ENCODE measurements at places on chromosomes 12 and 14.

- DNase-seq, result no peak
Observed at GRCh38 chr12:53939141-53940108, 794 bp downstream of the HOXC13 start.

DNA sequence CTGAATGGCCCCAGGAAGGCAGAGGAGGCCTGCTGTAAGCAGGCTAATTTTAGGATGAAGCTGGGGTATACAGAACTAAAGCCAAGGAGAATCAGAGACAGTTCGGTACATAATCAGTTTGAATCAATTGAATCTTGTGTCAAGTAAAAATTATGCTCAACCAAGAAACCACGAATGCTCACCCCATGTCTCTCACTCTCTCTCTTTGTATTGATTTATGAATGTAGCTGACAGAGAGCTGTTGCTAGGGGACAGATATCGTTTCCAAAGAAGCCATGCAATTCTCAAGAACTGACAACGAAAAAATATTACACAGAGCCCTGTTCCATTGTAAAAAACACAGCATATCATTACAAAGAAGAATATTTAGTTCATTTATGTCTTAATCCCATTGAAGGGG, 151.1 kb upstream of the PKP2 start:
- no peak for DNase-seq

DNA sequence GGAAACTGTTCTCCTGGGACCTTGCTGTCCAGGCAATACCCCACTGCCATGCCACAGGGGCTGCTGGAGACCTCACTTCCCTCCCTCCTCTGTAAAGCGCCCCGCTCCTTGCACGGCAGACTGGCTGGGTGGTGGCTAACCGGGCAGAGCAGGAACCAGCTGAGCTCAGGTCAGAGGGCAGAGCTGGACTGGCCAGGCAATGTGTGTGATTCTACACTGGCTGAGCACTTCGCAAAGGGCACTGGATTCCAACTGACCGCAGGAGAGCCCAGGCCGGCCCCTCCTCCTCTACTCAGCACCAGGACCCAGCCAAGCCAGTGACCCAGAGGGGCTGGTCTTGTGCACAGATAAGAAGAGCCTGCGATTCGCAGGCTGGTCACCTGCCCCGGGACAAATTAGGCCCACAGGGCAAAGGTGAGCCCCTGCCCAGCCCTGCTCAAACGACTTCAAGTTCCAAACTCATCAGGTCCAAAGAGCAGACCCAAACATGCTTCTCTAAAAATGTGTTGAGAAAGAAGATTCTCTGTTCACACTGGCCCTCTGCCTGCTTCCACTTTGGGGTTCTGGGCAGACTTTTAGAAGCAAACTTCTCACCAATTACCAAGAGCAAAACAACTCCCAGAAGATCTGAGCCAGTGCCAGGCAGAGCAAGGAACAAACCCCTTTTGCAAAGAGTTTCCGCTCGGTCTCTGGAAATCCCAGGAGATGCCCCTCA, 54.9 kb upstream of the DIO3 start:
- no peak for DNase-seq

DNA sequence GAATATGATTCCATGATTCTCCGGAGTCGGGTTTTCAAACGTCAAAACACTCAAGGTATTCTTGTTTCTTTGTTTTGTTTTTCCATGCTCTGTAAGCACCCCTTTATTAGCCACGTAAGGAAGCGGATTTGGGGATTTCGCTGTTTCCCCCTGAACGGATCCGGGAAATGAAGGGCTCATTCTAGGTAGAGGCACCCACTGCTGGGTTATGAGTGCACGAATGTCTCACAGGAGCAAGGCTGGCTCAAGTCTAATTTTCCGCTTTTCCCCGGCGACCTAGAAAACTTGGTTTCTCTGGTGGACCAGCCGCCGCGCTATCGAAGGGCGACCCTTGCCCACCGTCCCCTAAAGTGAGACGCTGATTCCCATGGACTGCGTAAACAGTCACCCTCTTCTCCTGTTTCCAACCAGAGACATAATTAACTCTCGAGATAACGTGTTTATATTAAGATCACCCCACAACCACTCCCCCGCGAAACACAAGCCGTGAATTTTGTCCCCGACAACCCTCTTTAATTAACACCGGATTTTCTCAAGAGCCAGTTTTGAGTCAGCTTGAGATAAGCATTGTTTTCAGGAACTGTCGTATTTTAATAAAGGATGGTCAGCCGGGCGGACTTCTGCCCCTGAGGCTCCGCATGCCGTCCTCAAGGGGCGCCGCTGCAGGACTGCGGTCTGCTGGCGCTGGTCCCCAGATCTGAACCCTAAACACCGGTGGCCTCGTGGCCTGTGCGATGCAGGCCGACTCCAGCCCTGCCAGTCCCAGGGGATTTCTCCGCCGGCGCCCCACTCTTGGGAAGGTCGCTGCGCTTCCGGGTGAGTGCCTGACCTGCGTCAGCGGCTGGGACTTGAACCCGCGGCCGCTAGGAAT, 515 bp upstream of the ABCC9 start:
- DNase-seq, result no peak

DNA sequence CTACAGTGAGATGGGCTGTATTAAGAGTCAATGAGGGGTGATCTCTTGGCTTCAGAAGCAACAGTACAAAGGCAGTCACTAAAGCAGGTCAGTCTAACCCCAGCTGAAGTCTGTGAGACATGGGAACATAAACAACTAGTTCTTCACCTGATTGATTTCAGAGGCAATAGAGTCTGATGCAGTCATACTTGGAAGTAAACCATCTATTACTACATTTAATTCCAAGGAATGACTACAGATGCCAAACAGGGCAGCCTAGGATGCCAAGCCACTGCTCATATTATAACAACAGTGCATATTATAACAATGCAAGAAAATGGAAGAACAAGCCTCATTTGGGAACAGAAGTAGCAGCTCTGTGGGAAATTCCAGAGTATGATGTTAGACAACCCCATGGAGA, 35.8 kb downstream of the GRIN2B start:
- no peak for DNase-seq

- DNase-seq, result no peak
Observed at GRCh38 chr14:70724944-70725343, 83.2 kb downstream of the TTC9 start.

DNA sequence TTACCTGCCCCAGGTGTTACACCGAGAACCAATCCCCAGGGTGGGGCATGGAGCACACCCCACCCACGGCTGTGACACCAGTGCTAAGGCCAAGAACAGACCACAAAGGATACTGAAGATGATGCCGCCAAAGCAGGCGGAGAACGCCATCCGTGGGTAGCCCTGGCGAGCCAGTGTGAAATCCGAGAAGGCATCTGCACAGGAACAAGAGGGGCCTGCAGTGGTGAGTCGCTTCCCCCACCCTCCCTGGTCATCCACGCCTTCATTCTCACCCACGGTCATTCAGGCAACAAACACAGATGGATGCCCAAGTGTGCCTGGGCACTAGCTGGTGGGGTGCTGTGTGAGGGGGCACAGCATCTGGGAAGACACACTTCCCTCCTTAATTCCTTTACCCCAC, 28.5 kb downstream of the SLC8B1 start:
- no peak for DNase-seq

DNA sequence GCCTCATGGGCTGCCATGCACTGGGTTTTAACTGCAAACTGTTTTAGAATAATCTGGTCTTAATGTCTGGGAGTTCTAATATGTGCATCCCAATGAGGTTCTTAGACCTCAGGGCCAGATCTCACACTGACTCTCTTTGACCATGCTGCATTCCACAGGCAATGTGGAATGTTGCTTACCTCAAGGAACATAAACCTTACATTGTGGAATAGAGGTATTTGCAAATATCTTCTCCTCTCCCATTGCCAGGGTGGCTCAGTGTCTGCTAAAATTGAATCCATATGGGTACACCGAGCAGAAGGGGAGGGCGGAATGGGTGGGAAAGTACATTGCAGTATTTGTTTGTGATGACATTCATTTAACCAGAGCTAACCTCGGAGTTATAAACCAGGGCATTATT, 78.6 kb downstream of the CHST11 start:
- no peak for DNase-seq

- DNase-seq, result no peak
Observed at GRCh38 chr14:35344107-35344807, 52.1 kb downstream of the PSMA6 start.

DNA sequence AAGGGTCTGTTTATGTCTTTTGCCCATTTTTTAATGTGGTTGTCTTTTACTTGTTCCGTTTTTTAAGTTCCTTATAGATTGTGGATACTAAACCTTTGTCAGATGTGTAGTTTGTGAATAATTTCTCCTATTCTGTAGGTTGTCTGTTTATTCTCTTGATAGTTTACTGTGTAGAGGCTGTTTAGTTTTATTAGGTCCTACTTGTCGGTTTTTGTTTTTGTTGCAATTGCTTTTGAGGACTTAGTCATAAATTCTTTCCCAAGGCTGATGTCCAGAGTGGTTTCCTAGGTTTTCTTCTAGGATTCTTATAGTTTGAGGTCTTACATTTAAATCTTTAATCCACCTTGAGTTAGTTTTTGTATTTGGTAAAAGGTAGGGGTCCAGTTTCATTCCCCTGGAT, 33.9 kb downstream of the SLC39A9 start:
- DNase-seq, result no peak

DNA sequence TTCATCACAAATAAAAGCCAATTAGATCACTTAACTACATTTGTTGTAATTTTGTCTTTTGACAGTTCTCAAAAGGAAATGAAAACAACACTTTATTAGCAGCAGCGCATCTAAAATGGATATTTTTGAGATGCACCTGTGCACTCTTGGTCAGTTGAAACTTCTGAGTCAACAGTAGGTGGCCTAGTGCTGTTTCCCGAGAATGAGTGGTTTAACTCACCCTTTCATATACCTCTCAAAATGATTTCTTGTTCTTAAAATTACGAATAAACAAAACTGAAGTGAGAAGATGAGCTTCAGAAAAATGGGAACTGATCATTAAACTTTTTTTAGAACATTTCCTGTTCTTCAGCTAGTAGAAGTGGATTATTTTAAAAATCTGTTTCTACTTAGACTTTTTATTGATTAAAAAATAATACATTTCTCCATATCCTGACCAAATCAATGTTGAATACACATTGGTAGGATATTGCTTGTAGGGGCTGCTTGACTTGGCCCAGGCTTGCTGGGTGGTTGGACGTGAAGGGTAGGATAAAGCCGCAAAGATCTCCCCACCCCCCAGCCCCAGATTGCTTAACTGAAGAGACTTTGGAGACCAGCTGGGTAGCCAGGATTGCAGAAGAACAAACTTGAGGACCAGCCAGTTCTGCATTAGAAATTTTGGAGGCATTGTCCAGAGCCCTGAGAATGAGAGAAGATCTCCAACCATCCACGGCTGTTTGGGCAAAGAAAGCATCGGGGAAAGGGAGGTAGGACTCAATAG, 22.3 kb upstream of the STK38L start:
- DNase-seq, result no peak

GRCh38 chr12:52354200-52354599, 13.1 kb downstream of the KRT85 start:
- no peak for DNase-seq

DNA sequence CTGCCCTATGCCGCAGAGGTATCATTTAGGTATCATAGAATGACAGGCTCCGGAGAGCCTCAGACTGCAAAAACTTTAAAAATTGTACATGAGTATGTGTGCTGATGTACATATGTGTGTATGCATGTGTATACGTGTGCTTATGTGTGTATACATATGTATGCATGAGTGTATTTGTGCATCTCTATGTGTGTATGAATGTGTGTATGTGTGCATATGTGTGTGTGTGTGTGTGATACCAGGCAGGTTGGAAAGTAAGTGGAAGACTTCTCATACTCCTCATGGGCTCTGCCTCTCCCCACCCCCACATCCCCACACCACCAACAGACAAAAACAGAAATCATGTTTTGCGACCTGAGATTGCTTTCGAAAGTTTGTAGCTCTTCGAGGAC, 621 bp upstream of the TMEM117 start:
- no peak for DNase-seq

- no peak for DNase-seq
Observed at GRCh38 chr12:45852508-45852907, 123.0 kb downstream of the ARID2 start.

DNA sequence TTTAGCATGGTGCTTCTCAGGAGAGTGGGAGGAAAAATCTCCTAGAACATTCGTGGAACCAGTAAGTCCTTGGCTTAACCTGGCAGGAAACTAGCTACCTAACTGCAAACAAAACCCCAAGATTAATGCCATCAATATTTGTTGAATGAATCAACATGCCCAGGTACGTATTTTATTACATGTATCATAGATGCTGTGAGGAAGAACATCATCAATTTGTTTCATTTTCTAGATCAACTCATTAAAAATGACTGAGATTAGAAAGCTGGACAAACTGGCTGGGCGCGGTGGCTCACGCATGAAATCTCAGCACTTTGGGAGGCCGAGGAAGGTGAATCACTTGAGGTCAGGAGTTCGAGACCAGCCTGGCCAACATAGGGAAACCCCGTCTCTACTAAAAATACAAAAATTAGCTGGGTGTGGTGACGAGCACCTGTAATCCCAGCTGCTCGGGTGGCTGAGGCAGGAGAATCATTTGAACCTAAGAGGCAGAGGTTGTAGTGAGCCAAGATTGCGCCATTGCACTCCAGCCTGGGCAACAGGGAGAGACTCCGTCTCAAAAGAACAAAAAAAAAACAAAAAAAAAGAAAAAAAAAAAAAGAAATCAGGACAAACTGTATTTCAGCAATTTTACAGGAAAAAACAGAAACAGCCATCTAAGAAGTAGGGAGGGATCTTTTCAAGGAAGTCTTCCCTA, 88.7 kb downstream of the NTN4 start:
- no peak for DNase-seq

DNA sequence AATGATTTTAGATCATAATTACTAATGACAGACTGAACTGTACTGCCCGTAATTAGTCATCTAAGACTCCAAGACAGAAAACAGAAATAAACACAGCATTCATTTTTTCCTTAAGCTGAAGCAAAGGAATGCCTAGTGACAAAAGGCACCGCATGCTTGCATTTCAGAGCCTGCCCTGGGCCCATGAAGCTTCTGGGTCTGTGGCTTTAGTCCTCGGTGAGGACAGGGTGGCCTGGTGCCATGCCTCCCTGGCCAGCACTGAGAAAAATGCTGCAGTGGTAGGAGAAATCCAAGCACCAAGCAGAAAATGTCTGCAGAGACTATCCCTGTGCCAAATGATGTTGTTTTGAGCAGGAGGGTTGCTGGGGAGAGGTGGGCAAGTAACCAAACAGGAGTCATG, 171.6 kb downstream of the CALM1 start:
- DNase-seq, result no peak

DNA sequence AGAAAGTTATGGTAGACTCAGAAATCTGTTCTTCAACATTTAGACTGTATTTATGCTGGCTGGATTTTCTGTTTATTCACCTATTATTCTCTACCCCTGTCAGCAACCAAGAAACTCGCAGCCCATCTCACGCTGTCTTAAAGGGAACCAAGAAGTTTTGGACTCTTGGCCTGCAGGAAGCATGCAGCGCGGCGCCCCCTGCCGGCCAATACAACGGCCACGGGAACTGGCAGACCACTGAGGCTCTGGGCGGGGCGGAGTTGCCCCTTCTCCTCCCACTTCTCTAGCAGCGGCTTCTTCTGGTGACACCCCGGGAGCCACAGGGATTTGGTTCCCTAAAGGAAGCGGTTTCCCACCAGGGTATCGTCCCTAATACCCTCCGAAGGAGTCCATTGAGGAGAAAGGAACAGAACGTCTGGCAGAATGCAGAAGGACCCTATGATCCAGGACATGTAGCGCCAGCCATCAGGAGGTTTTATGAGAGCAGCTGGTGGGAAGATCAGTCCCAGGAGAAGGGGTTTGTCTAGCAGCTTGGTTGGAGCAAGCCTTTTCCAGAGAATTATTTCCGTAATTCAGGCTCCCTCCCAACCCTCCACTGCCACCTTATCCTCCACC, 21.0 kb upstream of the RNASE2 start:
- peak; percentile 93 for DNase-seq

GRCh38 chr12:47414511-47414910, 291.3 kb downstream of the RPAP3 start:
- DNase-seq, result no peak
